Fibroblast of the conjunctiva (primary cell): ENCODE measurements at places on chromosomes 12 and 14.

DNA sequence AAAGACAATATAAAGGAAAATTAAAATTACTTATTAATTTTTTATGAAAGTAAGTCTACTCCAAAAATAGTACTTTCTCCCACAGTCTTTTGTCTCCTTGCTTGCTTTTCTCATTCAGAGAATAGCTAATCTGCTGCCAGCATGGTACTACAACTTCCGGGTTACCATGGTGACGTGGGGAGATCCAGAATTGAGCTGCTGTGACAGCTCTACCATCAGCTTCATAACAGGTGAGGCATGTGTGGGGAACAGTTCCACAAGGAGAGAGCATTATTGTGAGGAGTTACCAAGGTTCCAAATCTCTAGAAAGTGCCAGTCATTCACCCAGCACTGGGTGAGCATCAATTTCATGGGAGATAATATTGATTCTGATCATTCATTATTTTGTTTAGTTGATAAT lies 197.8 kb downstream of the PTPRO start:
- DNase-seq, result no peak

DNA sequence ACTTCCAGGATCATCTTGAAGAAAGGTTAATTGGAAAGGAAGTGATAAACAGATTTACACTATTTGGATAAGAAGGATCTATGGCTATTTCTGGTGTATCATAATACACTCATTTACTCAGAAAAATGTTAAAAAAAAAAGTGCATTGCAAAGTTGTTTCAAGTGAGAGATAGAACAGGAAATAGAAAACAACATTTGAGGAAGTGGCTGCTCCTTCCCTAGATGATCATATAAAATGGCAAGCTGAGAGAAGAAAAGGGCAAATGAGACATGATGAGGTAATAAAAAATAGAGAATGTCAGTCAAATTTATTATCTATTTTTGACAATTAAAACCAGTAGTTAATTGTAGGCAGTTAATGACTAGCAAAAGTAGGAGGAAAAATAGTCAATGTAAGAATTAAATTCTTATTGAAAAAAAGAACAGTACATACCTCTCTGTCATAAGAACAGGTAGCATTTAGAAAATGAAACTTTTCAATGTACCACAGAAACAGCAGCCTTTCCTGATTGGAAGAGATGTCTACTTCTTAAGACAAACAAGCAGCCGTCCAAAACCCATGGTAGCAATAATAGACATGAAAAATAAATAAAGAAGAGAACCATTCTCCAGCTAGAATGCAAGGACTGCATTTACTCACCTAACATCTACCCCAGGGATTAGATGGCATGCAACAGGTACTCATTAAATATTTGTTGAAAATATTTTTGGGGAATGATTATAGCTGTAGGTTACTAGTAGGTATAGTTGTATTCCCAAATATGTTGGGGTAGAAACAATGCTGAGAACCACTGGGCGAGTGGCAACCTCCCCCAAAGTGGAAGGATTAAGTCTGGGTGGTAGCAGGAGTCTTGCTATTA lies 63.9 kb upstream of the GRIP1 start:
- no peak for DNase-seq

DNA sequence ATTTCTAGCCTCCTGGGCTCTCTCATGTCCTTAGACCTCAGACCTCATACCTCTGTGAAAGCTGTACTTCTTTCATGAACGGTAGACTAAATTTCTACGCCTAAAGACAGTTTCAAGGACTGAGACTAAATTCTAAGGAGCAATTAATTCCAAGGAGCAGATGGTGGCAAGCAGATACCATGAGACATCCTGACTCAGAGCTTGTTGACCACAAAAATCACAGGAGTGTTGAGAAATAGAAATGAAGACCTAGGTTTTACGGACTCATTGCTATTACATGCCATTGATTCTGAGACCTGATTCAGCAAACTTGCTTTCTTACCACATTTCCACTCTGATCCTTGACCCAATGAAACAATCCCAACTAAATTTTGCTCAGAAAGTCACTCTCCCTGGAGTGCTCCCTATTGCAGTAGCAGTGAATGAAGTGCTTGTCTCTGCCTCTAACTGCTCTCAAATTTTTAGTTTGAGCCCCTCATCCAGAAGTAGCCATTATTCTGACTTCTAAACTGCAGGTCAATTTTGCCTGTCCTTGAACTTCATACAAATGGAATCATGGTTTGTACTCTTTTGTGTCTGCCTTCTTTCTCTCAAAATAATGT lies 52.0 kb downstream of the PEX5 start:
- no peak for DNase-seq

GRCh38 chr12:50600364-50600763 lies 95.6 kb downstream of the DIP2B start:
- no peak for DNase-seq

- DNase-seq, result no peak
Measured at GRCh38 chr12:108840605-108841332, 16.6 kb downstream of the SSH1 start.
